AG10803 (cell line): ENCODE measurements at places on chromosomes 4 and X.

- DNase-seq, result no peak
These were observed at the start of gene NAT8L for GRCh38 chr4:2059046-2059725. Gene NAT8L (plus strand): TSS chr4:2059327. CDS start chr4:2059512, 185 bp downstream.

DNA sequence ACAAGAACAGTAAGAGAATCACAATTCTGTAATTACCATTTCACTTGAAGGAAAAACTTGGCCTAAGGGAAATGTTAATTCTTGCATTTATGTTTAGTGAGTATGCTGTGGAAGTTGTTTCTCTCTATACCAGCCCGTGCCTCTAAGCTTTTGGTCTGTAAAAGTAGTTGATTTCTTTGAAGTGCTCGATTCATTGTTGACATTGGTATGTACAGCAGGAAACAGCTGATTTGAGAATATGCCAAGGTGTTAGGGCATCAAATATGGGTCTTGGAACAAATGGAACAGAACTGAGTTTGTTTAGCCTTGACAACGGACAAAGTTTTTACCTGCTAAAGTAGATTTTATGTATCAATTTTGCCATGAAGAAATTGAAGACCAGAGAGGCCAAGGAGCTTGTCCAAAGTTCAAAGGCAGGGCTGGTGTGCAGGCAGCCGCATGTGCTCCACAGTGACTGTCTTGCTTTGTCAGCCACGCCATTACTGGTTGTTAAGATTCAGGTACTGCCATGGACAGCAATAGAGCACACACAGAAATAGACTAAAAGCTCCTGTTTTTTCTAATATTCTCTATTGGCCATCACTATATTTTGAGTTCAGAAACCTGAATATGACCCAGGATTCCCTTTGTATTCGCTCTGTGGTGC is 75.5 kb upstream of the TLR3 start:
- DNase-seq, result no peak

- peak; percentile 23 for DNase-seq
These were observed 111.0 kb downstream of the DHX15 start for GRCh38 chr4:24473309-24473721.

GRCh38 chrX:33974676-33975075 is 157.4 kb downstream of the FAM47A start:
- DNase-seq, result no peak

GRCh38 chrX:18877469-18877868 is 106.4 kb downstream of the PHKA2 start:
- no peak for DNase-seq

DNA sequence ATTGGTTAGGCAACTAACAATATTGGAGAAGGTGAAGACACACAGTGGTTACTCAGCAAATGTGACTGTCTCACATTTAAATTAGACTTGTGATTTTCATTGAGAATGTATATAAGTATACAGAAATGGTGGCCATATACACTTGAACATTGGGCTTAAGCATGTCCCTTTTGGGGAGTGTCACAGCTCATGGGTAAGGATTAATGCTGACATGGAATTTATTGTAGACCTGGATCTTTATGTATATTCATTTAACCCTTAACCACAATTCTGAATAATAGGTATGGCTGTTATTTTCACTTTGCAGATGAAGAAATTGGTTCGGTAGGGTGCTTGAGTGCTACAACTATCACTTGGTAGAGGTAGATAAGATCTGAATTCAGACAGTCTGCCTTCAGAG is 95.5 kb upstream of the WDFY3 start:
- no peak for DNase-seq

- no peak for DNase-seq
These were observed 119.6 kb downstream of the CBLL2 start for GRCh38 chrX:22392133-22392948.

- DNase-seq, result no peak
These were observed 15.1 kb downstream of the AFAP1 start for GRCh38 chr4:7924570-7924969.

- DNase-seq, result no peak
These were observed 25.7 kb upstream of the XIAP start for GRCh38 chrX:123834116-123834515.
